Neural progenitor cell (in vitro differentiated cells): ENCODE measurements at places on chromosomes 16 and 17. TPM values are rescaled to one million over a fixed set of nuclear protein-coding genes. Genes with fewer than 3 reads are reported as not detected.

CTF1 gene
- total RNA-seq: 0.39 and 1.5 TPM in 2 replicates

HEATR9 gene
- not detected in 2 replicates for total RNA-seq

PRAC2 gene
- total RNA-seq: not detected in 2 replicates

ZKSCAN2 gene
- total RNA-seq: 11.8 and 11.9 TPM in 2 replicates

KRT32 gene
- not detected in 2 replicates for total RNA-seq

ZFP3 gene
- 0.19 and 0.34 TPM in 2 replicates for total RNA-seq

SLC6A2 gene
- not detected in 2 replicates for total RNA-seq

MYLK3 gene
- total RNA-seq: 0.28 and 1.6 TPM in 2 replicates

ABCC6 gene
- total RNA-seq: 0.79 and 2.4 TPM in 2 replicates

PFAS gene
- 64.6 and 83.5 TPM in 2 replicates for total RNA-seq

ST3GAL2 gene
- total RNA-seq: 11.6 and 34.5 TPM in 2 replicates

GPR179 gene
- 0.22 TPM in 1 of 2 replicates, not detected in the other for total RNA-seq

CRISPLD2 gene
- total RNA-seq: 0.11 and 0.50 TPM in 2 replicates

TVP23A gene
- 3.5 and 4.6 TPM in 2 replicates for total RNA-seq

TSR1 gene
- 42.2 and 55.0 TPM in 2 replicates for total RNA-seq

GAST gene
- total RNA-seq: not detected in 2 replicates
